ENCODE measurements at places on chromosomes 5 and 9.
A peak's percentile ranks its signal among the peaks of the same experiment; 100 is the strongest.

GRCh38 chr5:169777159-169777558, 140.1 kb downstream of the DOCK2 start:
- DNase-seq = no peak

DNA sequence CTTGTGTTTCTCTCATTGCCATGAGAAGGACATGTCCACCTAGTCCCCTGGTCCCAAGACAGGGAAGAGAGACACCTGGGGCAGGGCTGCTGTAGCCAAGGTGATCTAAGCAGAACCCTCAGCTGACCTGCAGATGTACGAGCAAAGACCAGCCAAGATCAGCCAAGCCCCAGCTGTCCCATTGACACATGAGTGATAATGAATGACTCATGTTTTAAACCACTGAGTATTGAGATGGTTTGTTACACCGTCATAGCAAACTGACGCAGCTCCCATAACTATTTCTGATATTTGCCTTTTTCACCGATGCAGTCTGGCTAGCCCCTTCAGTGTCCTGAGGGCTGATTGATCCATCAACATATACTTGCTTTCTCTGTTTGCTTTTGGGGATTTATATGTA, 6.7 kb downstream of the OR1K1 start:
- DNase-seq = no peak

- DNase-seq = no peak
Measured at GRCh38 chr9:118721923-118722322, 647.3 kb downstream of the BRINP1 start.

DNA sequence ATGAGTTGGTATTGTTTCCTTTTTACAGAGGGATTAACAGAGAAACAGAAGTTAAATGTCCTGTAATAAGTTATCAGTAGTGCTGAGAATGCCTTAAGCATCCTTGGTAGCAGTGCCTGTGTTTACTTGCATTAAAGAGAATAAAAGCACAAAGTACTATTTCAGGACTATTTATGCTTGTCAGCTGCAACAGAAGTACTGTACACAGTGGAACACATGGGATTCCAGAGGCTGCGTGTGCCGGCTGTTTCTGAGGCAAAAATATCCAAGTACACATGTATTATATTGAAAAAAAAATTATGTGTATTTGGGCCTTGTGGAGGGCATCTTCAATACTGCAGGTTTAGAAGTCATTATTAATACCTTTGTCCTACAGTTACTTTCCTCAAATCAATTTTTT, 58.2 kb upstream of the ACTBL2 start:
- DNase-seq = no peak

DNA sequence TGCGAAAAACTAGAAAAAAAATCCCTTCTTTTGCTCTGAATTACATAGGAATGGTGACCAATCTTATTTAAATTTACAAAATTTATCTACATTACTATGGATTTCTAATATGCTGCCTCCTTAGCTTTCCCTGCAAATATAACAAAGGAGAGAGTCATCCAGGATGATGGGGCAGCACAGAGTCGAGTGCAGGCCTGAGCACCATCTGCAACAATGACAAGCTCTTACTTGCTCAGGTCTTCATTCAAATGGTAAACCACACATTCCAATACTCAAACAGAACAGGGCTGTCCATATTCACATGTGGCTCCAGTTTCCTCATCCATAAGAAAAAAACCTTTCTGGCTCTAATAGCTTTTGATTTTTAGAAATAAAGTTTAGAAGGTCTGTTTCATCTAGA, 33.5 kb upstream of the ZNF354B start:
- no peak for DNase-seq

DNA sequence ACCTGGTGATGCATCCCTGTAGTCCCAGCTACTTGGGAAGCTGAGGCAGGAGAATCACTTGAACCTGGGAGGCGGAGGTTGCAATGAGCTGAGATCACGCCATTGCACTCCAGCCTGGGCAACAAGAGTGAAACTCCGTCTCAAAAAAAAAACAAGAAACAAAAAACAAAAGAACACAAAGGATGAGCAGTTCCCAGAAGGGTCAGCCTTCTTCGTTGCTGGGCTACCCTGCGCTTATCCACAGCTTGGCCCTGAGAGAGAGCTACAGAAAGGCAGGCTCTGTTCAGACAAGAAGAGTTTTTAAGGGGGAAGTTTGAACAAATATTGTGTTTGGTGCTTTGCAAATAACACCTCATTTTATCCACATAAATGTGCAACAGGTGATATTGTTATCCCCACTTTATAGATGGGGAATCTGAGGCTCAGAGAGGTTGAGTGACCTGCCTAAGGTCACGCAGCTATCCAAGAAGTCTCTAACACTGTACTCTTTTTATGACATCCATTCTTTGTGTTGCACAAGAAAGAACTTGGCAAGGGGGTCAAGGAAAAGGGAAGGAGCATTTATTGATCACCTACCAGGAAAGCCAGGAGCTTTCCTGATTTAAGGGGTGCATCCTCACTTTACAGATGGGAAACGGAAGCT, 63.7 kb upstream of the NEURL1B start:
- DNase-seq = no peak

DNA sequence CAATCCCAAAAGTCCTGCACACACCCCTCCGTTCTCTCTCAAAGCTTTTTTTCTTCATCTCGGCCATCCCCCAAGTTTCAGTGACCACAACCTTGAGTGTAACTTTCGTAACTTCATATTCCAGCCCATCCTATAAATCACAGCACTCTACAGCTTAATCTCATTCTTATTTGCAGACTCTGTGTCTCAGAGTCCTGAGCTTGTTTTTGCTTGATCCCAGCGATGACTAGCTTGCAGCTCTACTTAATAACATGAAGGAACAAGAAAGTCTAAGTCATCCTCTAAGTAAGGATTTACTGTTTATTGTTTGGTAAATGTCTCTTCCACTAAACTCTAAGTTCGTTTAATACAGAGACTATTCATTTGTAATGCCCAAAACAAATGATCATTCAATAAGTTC, 2.6 kb upstream of the SPDL1 start:
- no peak for DNase-seq

GRCh38 chr9:15509931-15510788, 610 bp downstream of the PSIP1 start:
- peak; percentile 65 for DNase-seq

DNA sequence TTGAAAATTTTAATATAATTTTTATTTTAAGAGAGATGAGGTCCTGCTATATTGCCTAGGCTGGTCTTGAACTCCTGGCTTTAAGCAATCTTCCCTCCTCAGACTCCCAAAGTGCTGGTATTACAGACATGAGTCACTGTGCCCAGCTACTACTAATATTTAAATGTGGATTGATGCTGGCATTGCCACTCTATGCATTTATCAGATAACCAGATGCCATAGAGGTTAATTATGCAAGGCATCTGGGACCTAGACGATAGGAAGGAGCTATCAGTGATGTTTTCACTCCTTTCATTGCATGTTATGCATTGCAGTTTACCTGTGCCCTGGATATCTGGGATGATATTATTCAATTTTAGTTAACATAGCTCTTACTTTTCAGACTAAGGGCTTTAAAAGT, 127.0 kb downstream of the RPS23 start:
- DNase-seq = no peak

DNA sequence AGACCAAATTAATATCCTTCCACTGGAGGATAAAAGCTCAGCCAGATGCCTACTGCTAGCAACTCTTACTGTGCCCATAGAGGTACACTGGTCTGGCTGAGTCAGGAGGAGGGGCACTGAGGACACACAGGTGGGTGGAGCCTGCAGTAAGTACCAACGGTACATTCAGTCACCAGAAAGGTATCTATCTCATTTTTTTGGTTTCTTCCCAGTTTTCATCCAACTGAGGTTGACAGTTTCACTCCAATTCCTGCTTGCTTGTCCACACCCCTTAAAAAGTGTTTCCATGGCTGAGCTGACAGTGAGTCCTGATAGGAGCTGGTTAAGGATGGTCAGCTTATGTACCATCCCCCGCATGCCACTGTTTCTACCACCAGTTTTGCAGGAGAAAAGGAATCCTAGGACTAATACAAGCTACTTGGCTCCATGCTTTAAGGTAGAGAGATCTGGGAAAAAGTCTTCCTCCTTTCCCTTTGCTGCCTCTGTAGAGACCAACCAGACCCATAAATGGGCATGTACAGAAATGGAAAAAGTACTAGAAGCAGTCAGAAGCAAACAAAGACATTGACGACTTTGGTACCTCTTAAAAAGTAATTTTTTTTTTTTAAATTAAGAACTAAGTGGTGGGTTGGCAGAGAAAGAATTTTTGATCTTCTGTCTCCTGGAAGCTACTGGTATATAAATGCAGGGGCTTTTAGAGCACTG, 3.2 kb downstream of the ELL2 start:
- no peak for DNase-seq

- no peak for DNase-seq
Measured at GRCh38 chr5:143536364-143536763, 132.9 kb upstream of the NR3C1 start.
